SHP77 (cell line): ENCODE measurements at places on chromosomes 6 and 20.
A peak's percentile ranks its signal among the peaks of the same experiment; 100 is the strongest.

GRCh38 chr20:63886921-63887320 is 8.0 kb upstream of the DNAJC5 start:
- no peak for DNase-seq

GRCh38 chr6:123962508-123962907 is 158.8 kb downstream of the NKAIN2 start:
- DNase-seq: peak; percentile 93

GRCh38 chr20:60627751-60628565 is 624.1 kb upstream of the CDH4 start:
- no peak for DNase-seq

- peak; percentile 39 for DNase-seq
Observed at GRCh38 chr6:16803294-16804200, 42.3 kb upstream of the ATXN1 start.

- DNase-seq: no peak
Observed at GRCh38 chr6:106490974-106491373, 130.5 kb downstream of the CRYBG1 start.

DNA sequence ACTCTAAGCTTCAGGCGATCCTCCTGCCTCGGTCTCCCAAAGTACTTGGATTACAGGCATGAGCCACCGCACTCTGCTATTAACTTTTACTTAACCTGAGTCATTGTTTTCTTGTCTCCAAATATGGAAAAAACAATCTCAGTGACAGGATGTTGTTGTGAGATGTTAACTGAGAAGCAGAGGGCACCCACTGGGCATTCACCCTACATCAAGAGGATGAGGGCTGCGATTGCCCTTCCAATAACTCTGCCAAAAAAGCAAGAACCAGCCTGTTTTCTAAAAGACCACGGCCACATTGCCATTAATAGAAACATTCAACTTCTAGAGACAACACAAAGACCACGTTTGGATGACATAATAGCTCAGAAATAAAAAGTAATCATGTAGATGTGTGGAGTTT is 107.6 kb upstream of the SGK1 start:
- no peak for DNase-seq

- peak; percentile 87 for DNase-seq
Observed at GRCh38 chr6:167761794-167762258, 64.9 kb upstream of the AFDN start.

DNA sequence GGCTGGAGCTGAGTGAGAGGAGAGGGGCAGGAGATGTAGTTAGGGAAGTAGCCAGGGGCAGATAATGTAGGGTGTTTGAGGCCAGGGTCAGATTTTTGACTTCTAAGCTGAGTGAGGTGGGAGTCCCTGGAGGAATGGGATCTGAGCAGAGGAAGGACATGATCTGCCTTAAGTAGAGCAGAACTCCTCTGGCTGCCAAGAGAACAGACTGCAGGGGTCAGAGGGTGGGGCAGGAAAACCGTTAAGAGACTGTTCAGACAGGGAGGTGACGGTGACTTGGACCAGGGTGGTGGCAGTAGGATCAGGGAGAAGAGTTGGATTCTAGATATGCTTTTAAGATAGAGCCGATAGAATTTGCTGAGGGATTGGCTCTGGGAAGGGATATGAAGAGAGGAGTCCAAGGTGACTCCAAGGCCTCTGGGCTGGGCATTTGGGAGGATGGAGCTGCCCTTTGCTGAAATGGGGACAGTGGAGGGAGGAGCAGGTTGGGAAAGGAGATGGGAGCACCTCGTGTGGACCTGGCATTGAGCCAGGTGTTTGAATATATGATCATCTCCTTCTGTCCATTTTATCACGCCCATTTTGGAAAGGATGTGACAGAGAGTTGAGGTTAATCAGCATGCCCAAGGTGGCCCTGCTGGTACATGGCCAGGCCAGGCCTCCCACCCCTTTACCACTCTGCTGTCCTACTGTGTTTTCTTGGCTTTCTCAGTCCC is 18.8 kb downstream of the EYA2 start:
- DNase-seq: no peak

- no peak for DNase-seq
Observed at GRCh38 chr6:35304299-35304698, 6.7 kb downstream of the DEF6 start.

- no peak for DNase-seq
Observed at GRCh38 chr20:18166241-18166881, 28.7 kb downstream of the KAT14 start.

GRCh38 chr6:170287371-170287876 is 3.5 kb downstream of the DLL1 start:
- no peak for DNase-seq

- DNase-seq: no peak
Observed at GRCh38 chr6:149699150-149699549, 18.8 kb downstream of the LATS1 start.
